Astrocyte of the cerebellum (primary cell): ENCODE measurements at places on chromosomes 6 and 20.

DNA sequence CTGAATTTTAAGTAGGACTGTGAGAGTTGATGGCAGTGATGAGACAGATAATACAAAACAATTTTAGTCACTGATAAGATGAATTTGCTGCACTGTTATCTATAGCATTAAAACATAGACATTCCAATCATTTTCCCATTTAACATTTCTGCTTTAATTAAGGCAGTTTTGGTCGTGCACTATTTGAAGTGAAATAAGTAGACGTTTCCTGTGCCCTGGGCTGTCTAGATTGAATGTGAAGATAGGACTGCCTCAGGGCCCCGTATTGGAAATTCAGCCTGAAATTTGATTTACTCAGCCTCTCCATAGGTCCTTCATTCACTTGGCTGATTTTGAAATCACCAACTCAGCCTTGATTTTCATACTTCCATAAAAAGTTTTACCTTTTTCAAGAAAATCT, 48.3 kb downstream of the ARID1B start:
- DNase-seq: no peak

GRCh38 chr6:2656460-2657079, 94.2 kb downstream of the MYLK4 start:
- DNase-seq: no peak

GRCh38 chr6:123030282-123030681, 34.2 kb downstream of the CLVS2 start:
- no peak for DNase-seq

DNA sequence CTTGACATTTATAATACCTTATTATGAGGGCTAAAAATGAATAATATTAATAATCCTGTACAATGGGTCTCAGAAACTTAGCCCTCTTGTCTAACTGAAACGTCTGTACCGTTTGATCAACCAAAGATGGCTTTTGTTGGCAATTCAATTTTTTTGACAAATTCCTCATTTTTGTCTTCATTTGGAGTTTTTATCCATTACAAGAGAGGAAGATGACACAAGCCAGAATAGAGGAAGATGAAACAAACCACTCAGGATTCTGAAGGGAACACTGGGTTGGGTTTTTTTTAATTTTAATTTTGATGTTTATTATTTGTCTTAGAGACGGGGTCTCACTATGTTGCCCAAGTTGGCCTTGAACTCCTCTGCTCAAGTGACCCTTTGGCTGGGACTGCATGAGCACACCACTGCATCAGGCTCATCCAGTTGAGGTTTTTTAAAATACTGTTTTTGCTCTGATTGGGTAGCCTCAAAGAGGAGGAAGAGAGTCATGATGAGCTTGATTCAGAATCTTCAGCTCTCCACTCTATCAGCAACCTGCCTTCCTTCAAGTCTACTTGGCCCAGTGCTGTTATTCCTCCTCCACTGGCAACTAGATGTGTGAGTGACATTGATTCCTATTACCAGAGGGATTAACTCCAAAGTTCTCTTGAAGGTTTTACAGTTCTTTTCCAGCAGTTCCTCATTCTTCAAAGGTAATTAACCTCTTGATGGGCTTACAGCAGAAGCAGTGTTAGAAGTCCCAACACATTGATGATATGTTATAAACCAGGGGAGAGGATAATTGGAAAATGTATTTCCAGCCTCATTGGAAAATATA, 71.3 kb downstream of the ATXN1 start:
- DNase-seq: no peak

- peak; percentile 90 for DNase-seq
Measured at GRCh38 chr6:3489027-3489757, 32.3 kb upstream of the SLC22A23 start.

GRCh38 chr20:57458400-57459160, 66.4 kb downstream of the CTCFL start:
- DNase-seq: no peak

DNA sequence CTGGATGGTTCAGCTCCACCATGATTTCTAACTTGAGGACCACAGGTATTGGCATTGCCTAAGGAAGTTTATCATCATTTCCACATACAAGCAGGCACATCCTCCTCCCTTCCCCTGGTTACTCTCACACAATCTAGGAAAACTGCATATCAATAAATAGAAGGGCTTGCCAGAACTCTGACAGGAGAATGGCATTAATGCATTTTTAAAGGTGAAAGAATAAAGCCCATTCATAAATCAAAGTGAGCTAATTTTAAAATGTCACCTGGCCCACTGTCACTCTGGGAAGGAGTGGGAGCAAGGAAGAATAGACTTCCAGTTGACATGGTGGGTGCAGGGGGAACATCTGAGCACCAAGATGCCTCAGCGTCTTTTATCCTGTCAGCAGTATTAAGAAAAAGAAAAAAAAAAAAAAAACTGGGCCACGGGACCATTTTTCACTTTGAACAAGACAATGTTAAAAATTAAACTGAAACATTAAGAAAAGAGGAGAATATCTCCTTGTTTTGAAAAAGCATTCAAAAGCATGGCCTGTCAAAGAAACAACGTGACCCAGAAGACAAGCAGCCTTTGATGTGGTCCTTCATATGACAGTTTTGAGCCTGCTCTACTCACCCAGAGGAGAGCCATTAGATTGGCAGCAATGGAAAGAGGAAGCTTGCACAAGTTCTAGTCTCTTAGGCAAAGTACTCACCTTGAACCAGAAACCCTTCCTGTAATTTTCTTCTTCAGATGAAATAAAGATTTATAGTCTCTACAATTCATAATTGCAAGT, 39.3 kb upstream of the SMLR1 start:
- DNase-seq: no peak

DNA sequence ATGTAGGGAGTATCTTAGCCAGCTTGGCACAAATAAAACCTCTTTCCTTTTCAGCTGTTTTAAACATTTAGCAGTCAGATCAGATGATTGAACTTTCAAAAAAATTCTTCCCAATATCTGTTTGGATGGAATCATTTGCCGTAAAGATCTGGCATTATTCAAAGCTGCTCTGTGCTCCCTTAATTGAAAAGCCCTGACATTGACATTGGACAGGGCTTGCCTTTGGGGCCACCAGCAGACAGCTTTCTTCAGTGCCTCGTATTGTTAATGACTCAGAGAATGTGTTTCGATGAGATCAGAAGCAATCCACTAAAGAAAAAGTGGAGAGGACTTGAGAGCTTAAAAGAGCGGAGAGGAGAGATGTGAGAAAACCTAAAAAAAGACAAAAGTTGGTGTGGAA, 343.5 kb downstream of the NRN1 start:
- no peak for DNase-seq

GRCh38 chr6:168118935-168119334, 39.9 kb upstream of the FRMD1 start:
- DNase-seq: no peak

DNA sequence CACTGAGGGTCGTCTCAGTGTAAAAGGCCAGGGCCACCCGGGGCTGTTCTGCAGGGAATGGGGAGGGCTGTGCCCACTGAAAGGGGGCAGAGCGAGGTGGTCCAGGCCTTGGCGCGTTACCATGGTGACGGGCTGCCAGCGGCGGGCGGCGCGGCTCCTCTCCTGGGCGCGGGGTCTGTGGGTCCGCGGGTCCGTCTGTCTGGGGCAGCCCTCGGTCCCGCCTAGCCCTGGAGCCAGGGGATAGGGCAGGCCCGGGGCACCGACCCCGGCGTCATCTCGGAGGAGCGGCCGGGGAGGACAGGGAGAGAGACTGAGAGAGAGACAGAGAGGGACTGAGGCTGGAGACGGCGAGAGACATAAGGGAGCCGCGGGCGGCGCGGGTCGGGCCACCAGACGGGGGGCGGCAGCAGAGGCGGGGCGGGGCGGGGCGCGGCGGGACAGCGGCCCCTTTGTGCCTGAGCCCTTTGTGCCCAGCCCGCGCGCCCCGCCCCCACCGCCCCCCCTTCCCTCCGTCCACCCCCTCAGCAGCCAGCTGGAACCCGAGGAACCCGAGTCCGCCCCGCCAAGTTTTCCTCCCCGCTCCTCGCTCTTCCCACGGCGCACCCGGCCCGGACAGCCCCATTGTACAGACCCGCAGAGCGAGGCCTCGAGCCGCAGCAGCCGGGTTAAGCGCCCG, at the start of gene KIAA1755:
TSS of gene KIAA1755 (minus strand) at position 358 of the 676 bp plus-strand sequence. CDS start at position 123, 235 bp downstream.
- DNase-seq: no peak

GRCh38 chr6:132247381-132248159, 153.7 kb downstream of the MOXD1 start:
- DNase-seq: no peak

- DNase-seq: no peak
Measured at GRCh38 chr6:31927242-31927862, at the start of gene C2. Gene C2 (plus strand): TSS chr6:31927717. CDS start chr6:31927753, 36 bp downstream.

- no peak for DNase-seq
Measured at GRCh38 chr6:112362812-112363570, 15.9 kb downstream of the RFPL4B start.

GRCh38 chr20:24658920-24659660, 189.7 kb downstream of the SYNDIG1 start:
- DNase-seq: no peak

- no peak for DNase-seq
Measured at GRCh38 chr6:8539453-8539852, 104.1 kb upstream of the SLC35B3 start.

GRCh38 chr6:136034422-136034821, 182.9 kb downstream of the PDE7B start:
- no peak for DNase-seq

DNA sequence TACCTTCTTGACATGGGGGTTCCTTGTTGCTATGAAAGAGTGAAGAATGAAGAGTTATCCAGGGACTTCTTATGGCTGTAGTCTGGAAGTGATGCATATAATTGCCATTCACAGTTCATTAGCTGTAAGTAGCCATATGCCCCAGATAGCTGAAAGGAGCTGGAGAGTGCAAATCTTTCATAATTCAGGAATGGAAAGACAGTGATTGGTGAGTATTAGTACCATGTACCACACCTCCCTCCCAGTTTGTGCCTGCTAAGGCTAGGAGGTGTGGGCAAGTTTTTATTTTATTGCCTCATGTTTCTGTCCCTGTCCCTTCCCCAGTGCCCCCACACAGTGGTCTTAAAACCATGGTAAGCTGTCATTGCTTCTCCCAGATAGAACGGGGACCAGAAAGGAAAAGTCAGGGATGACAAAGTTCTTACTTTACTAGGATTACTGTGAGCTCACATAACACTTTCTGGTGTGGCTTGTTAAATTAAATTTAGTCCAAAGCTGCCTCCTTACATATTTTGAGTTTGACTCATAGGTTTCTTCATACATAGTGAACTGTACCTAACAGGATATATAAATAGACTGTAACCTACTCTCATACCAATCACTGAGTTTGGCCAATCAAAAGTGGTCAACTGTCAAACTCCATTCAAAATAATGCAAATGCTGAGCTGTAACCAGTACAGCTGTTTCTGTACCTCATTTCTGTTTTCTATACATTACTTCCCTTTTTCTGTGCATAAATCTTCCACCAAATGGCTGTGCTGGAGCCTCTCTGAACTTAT, 119.4 kb downstream of the RFPL4B start:
- peak; percentile 29 for DNase-seq

DNA sequence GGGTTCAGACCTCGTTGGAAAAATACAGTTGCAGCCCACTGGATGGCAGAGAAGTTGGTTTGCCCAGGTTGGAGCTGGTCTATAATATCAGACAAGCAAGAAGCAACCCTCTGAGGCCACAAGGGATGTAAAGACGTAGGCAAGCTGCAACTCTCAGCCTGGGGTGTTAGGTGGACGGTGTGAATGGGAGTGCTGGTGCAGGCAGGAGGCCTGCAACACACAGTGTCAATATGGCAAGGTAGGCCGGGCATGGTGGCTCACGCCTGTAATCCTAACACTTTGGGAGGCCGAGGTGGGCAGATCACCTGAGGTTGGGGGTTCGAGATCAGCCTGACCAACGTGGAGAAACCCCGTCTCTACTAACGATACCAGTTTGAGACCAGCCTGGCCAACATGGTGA, 10.5 kb downstream of the VPS16 start:
- DNase-seq: no peak

DNA sequence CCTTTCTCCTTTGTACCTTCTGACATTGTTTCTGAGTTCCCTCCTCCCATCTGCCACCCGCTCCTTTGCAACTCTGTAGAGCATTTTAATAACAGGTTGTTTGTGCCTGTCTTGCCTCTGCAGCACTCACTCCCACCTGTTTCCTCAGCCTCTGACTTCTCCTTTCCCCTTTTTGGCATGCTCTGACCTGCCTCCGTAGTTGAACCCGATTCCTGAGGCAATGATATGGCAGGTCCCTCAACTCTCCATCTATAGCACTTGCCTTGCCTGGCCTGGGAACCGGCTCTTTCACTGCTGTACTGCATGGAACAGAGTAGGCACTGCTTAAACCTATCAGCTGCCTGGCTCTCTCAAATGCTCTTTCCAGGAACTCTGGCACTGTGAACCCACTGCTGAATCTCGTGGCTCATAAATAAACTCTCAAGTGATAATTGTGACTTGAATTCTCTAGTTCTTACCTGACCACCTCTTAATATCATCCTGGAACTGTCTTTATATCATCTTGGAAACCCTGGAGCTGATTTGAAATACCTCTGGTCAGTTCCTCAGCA, 50.3 kb downstream of the UTRN start:
- no peak for DNase-seq

GRCh38 chr6:40710626-40711330, 123.6 kb upstream of the LRFN2 start:
- no peak for DNase-seq

DNA sequence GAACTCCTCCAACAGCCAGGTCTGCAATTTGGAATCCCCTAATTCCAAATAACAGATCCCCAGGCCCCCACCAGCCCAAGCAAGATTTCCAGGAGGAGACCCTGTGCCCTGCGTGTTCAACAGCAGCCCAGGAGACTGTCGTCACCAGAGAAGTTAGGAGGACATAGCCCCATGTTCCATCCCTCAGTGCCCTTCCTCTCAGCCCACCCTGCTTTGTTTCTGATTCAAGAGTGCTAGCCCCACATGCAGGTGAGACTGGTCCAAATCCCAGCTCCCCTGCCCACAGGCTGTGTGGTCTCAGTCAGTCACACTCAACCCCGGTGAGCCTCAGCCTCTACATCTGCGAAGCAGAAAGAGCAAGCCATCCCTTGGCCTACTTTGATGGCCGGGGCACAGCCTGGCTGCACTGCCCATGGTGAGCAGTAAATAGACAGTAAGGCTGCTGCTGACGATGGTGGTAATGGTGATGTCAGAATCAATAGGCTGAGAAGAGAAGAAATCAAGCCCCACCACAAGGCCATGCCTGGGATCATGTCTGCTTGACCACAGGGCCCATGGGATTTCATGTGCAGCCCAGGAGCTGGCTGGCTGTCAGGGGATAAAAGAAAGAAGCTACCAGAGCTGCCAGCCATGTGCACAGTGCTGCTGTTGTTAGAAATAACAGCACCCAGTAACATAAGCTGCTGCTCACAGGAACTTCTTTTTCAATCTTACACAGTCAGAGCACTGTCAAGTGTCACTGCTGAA, 51.5 kb upstream of the NXT1 start:
- DNase-seq: no peak

- DNase-seq: no peak
Measured at GRCh38 chr6:87378947-87379346, 28.8 kb upstream of the CFAP206 start.
